ENCODE measurements at places on chromosomes 7 and 10.

- no peak for DNase-seq
Measured at GRCh38 chr7:91533996-91534395, 269.8 kb downstream of the FZD1 start.

DNA sequence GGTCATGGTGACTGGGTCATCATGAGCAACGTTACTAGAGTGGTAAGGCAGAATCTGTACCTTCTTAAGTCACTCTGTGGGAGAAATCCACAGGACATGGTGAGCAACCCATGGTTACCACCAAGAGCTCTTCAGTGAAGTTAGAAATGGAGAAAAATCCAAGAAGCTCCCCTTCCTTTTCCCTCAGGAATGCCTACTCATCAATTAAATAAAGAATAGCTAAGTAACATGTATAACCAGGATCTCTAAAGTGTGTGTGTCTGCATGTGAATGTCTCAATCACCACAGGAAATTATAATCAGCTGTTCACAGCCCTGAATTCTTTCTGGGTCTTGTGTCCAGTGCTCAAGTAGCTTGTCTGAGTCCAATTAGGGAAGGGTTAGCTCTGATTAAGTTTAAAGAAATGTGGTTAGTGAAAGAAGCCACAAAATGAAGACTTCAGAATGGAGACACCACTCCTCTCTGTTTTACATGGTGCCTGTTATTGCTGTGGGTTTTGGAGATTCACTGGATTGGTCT lies 73.2 kb downstream of the SEM1 start:
- DNase-seq = no peak

GRCh38 chr10:62076891-62077290 lies 175.4 kb downstream of the ARID5B start:
- DNase-seq = peak; percentile 26

GRCh38 chr10:29886299-29886698 lies 173.1 kb downstream of the JCAD start:
- DNase-seq = no peak

DNA sequence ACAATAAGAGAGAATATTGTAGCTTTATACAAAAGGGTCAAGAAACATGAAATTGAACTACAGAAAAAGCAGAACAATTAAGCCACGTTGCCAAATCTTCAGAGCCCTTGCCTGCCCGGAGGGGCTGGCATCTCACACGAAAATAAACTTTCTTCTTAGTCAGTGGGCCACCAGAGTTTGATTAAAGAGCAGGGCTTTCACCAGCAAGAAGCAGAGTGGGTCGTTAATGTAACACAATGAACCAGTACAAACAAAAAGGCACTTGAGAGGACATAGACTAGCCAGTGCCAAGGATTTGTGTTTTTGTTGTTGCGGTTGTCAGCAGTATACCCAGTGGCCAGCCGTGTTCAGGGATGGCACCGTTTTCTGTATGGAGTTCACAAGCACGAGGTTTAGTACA lies 155.4 kb downstream of the NRP1 start:
- no peak for DNase-seq

GRCh38 chr7:20964281-20964918 lies 177.7 kb upstream of the SP8 start:
- DNase-seq = no peak

GRCh38 chr7:49980465-49980864 lies 112.6 kb downstream of the ZPBP start:
- no peak for DNase-seq

DNA sequence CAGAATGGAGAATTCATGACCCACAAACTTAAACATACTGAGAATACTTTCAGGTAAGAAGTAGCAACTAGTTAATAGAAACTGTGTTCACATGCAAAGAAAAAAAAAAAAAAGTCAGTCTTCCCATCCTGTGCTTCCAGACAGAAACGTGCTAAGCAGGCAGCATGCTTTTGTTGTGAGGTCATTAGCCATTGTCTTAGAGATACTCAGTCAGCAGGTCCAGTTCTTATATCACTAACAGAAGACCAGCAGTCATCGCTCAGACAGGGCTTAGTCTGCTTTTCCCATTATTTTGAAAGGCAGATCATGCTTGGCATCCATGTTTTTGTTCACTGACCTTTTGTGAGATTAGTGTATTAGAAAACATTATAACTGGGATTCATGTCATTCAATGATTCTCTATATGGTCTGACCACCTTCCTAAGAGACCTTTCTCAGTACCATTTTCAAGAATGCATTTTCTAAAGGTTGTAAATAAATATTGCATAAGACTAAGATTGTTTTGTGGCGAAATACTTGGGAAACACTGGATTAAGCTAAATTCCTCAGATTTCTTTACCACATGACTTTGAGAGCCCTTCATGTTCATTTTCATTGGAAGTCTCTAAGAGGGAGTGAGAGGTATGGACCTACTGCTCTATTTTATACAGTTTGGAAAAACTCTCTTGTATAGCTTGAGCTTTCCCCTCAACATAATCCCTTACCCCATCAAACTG lies 45.0 kb upstream of the AGBL3 start:
- DNase-seq = no peak

GRCh38 chr7:12713625-12714378 lies 26.4 kb downstream of the ARL4A start:
- no peak for DNase-seq

DNA sequence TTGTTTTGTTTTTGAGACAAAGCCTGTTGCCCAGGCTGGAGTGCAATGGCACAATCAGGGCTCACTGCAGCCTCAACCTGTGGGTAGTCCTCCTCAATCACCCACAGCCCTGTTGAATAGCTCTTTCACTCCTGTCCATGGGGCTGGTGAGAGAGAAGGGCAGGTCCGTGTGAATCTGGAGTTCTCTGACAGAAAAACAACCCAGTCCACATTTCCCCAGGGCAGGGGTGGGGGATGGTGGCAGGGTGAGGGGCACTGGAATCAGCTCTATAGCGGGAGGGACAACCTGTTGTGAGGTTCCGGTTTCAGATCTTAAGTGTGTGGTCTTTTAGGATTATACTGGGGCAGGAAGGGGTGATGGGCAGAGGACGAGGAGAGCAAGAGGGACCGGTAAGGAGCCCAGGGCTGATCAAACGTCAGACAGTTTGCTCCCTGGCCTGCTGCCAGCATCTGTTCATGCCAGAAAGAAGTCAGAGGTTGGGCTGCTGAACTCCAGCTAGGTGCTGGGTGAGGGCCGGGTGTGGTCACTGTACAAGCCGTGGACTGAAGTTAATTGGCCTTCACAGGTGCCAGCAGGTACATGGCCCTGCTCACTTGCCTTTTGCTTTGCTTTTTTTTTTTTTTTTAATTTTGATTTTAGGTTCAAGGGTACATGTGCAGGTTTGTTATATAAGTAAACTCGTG lies 33.2 kb upstream of the MKRN1 start:
- DNase-seq = no peak

DNA sequence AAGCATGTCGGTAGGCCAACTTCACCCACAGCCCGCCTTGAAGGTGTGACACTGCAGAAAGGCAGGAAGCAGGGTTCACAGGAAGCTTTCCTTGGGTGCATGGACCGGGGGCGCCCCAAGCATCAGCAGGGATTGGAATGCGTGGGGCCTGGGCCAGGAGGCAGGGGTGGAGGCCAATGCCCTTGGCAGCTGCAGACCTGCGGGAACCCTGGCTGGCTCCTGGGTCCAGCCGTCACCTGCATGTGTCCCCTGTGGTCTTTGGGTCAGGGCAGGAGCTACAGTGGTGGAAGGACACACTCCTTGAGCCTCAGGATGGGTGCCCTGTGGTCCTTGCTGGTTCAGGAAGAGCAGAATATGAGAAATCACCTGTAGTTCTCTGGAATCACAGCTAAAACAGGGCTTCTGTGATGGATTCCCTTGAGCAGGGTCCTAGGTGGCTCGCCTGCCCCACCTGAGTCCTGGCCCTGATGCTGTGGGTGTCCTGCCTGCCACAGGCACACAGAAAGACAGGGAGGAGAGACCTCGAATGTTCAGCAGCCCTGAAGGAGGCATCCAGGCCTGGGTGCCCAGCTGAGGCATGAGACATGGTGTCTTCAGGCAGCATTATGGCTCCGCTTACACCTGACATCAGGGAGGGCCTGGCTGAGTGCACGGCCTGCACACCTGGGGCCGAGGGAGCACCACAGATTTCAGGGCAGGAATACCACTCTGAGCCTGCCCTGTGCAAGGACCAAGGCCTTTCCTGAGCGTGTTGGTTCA lies 15.1 kb downstream of the ANTXRL start:
- no peak for DNase-seq

DNA sequence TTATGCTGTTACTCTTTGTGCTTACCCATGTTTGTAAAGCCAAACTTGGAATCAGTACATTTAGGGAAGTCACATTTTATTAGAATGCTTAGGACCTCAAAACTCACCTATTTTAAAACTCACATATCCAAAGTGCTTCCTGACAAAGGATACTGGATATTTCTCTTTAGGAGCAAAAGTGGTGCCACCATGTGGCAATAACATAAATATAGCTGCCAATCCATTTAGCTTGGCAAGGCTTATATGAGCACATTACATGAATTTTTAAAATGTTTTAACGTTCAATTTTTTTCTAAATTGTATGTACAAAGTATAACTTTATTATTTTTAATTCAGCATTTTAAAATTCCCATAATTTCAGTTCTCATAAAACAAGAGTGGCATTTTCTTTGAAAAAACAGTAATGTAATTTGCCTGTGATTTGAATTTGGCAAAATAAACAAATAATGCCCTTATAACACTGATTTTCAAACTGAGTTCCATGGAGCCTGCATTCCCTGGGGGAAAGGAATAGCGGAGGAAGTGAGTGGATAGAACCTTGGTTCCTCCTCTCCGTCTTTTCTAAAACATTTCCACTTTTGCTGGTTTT lies 75.4 kb downstream of the HDAC9 start:
- no peak for DNase-seq

GRCh38 chr7:137441451-137441850 lies 97.9 kb upstream of the PTN start:
- DNase-seq = no peak

- no peak for DNase-seq
Measured at GRCh38 chr10:113496111-113497109, 56.4 kb upstream of the HABP2 start.

DNA sequence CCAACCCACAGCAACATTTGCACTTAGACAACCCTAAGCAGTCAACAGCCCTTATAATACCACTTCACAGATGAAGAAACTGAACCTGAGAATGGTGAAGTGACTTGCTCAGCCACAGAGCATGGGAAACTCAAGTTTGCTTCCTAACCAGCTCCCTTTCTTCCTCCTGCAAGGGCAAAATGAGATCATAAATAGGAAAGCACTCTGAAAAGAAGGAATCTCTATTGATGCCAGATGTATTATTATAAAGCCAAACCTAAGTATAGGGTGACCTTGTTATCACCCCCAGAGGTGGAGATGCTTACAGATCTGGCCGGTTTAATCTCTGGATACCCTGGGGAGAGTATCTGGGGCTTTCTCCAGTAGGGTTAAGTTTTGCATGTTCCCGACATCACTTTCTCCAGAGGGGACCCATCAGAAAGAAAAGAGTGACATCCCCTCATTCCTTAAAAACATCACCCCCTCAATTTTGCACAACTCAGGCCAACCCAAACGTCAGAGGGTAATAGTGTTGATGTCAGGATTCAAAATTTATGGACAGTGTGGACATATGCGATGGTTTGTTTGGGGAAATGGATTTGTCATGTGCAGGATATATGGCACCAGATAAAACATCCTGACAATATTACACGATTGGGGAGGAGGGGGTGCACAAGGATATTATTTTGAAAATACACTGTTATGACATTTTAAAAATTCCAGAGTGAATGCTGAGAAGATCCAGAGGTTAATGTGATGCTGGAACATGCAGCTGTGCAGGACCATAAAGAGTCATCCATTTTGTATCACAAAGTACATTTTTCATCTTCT lies 24.0 kb upstream of the XPNPEP1 start:
- no peak for DNase-seq

- DNase-seq = no peak
Measured at GRCh38 chr7:140773104-140773503, 76.6 kb downstream of the NDUFB2 start.

DNA sequence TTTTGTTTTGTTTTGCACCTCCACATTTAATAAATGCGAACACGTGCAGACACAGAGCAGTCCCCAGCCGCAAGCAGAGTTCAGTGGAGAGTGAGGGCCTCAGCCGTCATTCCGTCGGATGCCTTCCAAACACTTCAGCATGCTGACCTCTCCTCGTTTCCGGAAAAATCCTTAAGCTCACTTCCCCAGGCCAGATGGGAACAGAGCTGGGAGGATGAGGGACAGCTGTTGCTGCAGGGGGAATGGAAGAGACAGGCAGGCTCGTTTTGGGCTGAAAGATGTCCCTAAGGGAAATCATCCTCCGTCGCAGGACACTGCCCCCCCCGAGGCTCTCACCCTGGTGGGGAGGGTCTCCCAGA lies 17.2 kb upstream of the FGFR2 start:
- no peak for DNase-seq

DNA sequence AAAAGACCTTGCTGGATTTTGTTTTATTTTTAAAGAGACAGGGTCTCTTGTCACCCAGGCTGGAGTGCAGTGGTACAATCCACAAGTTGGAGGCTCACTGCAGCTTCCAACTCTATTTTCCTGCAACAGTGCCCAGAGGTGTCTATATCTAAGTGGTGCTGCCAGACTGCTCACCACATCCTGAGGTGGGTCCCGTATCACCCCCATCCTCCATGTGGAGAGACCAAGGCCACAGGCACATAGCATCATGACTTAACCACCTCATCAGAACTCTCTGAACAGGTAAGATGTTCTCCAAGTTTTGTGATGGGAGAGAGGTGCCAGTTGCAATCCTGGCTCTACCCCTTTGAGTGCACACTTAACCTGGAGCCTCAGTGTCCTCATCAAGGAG lies 98.2 kb downstream of the RNF216 start:
- DNase-seq = no peak

- DNase-seq = no peak
Measured at GRCh38 chr7:1049006-1049741, 4.8 kb downstream of the GPR146 start.

- DNase-seq = no peak
Measured at GRCh38 chr7:45978731-45979211, 57.7 kb upstream of the IGFBP3 start.

GRCh38 chr10:18659819-18660535 lies 746 bp downstream of the ARL5B start:
- DNase-seq = peak; percentile 13

- DNase-seq = peak; percentile 82
Measured at GRCh38 chr7:27196287-27196767, 3.6 kb downstream of the HOXA13 start.

DNA sequence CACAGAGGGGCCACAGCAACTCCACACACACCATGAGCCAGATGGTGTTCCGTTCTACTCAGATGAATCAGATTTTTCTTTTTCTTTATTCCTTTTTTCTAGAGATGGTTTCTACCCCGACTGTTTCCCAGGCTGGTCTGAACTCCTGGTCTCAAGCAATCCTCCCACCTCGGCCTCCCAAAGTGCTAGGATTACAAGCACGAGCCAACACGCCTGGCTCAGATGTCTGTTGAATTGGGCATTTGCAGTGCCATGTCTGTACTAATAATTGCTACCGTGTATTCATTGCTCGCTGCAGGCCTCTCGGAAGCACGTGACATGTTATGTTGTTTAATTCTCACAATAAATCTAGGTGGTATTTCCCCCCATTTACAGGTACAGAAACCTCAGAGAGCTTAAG lies 67.2 kb downstream of the RABGEF1 start:
- no peak for DNase-seq

DNA sequence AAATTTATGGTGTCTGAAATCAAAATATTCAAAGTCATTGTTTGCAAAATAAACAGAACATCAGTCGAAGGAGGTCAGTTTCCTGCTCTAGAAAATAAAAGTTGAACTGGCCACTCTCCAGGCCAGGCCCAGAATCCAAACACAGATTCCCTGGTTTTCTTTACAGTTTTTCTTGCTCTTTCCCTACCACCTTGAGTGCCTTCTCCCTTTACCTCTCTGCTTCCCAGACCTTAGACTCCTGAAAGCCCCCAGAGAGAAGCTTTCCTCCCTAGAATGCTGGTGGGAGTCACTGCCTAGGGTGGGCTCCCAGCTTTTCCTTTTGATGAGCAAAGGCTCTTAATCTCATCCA lies 6.1 kb downstream of the DNTT start:
- DNase-seq = no peak
